Stimulated activated CD4-positive, alpha-beta T cell treated with anti-CD3 and anti-CD28 coated beads, Interleukin-15, amount 100 ng/mL, for 1 hour (primary cell): ENCODE measurements at places on chromosomes 7 and 10.

GRCh38 chr7:28921822-28922221, 36.3 kb downstream of the TRIL start:
- no peak for DNase-seq

- no peak for DNase-seq
These were observed 647.4 kb downstream of the XPNPEP1 start for GRCh38 chr10:109275960-109276359.

GRCh38 chr7:1767524-1767923, 97.4 kb downstream of the ELFN1 start:
- DNase-seq, result no peak

DNA sequence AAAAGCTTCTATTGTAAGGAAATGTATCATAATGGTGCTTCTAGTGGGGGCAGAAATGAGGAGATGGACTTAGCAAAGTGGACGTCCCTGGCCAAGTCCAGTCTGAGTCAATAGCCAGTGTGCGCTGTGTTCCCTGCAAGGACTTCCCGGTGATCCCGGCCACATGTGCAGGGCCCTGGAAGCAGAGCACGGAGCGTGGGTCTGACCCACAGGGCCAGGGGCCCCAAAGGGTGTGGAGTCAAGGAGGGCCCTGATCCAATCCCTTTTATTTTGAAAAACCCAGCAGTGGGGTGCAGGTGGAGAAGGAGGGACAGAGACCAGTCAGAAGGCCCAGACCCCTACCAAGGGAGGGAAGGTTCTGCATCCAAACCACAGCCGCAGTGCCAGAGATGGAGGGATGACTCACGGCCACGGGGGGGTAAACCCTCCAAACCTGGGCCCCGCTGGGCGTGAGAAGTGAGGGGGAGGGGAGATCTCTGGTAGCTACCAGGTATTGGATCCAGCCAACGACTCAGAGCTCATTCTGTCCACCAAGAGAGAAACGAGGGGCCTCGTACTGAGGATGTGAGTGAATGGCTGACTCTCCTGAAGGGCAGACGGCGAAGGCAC, 57.2 kb upstream of the VIPR2 start:
- no peak for DNase-seq

DNA sequence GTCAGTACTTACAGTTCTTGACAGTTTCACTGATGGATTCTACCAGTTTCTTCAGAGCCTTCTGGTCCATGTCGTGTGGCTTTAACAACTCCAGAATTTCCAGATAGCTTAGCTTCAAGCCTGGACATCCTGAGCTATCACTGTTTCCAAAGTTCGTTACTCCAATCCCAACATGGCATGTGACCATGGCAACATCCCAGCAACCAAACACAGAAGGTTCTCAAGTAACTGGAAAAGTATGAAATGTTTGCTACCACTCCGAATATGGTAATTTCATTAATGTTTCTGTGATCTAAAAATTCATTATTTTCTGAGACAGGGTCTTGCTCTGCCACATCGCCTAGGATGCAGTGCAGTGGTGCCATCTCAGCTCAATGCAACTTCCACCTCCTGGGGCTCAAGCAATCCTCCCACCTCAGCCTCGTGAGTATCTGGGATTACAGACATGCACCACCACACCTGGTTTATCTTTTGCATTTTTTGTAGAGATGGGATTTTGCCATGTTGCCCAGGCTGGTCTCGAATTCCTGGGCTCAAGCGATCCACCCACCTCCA, 29.3 kb downstream of the RBM48 start:
- DNase-seq, result no peak

DNA sequence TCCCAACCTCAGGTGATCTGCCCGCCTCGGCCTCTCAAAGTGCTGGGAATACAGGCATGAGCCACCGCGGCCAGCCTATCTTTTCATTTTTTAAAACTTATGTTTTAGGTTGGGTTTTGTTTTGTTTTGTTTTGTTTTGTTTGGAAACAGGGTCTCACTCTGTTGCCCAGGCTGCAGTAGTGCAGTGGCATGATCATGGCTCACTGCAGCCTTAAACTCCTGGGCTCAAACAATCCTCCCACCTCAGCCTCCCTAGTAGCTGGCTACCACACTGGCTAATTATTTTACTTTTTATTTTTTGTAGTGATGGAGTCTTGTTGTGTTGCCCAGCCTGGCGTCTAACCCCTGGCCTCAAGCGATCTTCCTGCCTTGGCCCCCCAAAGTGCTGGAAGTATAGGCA, 19.4 kb upstream of the AGFG2 start:
- DNase-seq, result no peak

DNA sequence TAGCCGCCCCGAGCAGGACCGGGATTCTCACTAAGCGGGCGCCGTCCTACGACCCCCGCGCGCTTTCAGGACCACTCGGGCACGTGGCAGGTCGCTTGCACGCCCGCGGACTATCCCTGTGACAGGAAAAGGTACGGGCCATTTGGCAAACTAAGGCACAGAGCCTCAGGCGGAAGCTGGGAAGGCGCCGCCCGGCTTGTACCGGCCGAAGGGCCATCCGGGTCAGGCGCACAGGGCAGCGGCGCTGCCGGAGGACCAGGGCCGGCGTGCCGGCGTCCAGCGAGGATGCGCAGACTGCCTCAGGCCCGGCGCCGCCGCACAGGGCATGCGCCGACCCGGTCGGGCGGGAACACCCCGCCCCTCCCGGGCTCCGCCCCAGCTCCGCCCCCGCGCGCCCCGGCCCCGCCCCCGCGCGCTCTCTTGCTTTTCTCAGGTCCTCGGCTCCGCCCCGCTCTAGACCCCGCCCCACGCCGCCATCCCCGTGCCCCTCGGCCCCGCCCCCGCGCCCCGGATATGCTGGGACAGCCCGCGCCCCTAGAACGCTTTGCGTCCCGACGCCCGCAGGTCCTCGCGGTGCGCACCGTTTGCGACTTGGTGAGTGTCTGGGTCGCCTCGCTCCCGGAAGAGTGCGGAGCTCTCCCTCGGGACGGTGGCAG, at the start of gene MGMT:
MGMT (plus strand) TSS at position 539 of the 656 bp plus-strand sequence.
- peak; percentile 99 for DNase-seq

DNA sequence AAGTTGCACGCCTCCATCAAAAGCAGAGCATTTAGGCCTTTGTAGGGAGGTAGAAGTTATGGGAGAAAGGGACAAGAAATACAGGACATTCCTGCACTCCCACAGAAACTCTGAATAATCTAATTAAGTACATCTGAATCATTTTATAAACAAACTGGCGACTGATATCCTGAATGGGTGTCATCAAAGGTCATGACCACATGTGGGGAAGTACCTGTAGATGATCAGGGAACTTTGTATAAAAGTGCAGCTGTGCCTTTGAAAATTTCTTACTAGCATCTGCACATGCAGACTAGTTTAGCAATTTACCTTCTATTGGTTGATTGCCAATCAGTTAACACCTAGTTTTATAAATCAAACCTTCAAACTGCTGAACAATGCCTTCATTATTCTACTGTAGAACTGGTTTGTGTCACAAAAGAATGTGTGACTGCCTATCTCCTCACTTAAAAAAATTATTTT, 17.1 kb downstream of the STEAP4 start:
- DNase-seq, result no peak

GRCh38 chr7:7533831-7534430, 1.7 kb downstream of the COL28A1 start:
- DNase-seq, result no peak

DNA sequence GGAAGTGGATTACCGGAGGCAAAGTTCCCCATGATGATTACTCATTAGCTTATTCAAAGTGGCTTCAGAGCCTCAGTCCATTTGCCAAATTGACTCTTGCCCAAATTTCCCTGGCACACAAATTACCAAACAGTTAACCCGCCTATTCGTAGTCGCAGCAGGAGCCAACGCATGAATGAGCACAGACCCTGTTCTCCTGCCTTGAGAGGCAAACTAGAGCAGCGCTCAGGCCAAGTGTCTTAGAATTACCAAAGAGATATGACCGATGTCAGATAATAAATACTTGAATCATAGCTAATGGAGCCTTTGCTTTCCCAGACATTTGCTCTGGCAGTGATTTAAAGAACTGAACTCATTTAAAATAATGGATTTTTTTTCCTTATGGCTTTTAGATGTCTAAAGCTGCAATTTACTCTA, 64.9 kb downstream of the CTTNBP2 start:
- no peak for DNase-seq

DNA sequence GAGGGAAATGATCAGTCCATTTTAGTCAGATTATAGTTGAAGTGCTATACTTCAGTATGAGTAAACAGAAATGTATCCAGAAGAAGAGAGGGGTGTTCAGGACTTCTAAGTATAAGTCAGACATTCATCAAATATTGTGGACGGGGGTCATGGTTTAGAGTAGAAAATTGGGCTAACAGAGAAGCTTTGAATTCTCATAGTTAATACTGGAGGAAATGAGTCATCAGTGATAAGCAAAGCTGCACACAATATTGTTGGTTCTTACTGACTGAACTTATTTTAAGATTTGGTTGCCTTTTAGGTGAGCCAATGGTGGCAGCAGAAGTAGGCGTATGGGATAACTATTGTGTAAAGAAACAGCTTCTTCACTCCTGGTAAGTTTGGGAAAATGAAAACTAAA, 1.7 kb upstream of the SUMF2 start:
- DNase-seq, result no peak

DNA sequence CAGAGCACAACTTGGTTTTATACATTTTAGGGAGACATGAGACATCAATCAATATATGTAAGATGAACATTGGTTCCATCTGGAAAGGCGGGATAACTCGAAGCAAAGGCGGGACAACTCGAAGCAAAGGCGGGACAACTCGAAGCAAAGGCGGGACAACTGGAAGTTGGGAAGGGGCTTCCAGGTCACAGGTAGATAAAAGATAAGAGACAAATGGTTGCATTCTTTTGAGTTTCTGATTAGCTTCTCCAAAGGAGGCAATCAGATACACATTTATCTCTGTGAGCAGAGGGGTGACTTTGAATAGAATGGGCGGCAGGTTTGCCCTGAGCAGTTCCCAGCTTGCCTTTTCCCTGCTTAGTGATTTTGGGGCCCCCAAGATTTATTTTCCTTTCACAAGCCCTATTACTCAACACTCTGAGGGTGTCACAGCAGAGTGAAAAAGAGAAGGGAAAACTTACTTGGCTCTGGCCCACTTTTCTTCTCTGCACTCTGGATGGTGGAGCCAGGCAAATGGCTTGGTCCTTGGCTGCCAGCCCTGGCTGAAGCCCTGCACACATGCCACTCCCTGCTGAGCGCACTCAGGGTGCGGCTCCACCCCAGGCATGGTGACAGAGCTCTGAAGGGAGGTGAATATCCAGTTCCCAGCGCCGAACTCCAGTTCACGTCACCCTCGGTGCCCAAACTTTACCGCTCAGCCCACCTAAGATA, 46.7 kb downstream of the PARD3 start:
- DNase-seq, result no peak

GRCh38 chr7:94325122-94325475, 69.6 kb upstream of the COL1A2 start:
- DNase-seq, result no peak
